Cardiac fibroblast (primary cell): ENCODE measurements at places on chromosomes 1 and 21.
A peak's percentile ranks its signal among the peaks of the same experiment; 100 is the strongest.

GRCh38 chr1:58924821-58925220 lies 141.0 kb upstream of the JUN start:
- no peak for DNase-seq

GRCh38 chr1:231896806-231897205 lies 270.2 kb downstream of the DISC1 start:
- DNase-seq: no peak

DNA sequence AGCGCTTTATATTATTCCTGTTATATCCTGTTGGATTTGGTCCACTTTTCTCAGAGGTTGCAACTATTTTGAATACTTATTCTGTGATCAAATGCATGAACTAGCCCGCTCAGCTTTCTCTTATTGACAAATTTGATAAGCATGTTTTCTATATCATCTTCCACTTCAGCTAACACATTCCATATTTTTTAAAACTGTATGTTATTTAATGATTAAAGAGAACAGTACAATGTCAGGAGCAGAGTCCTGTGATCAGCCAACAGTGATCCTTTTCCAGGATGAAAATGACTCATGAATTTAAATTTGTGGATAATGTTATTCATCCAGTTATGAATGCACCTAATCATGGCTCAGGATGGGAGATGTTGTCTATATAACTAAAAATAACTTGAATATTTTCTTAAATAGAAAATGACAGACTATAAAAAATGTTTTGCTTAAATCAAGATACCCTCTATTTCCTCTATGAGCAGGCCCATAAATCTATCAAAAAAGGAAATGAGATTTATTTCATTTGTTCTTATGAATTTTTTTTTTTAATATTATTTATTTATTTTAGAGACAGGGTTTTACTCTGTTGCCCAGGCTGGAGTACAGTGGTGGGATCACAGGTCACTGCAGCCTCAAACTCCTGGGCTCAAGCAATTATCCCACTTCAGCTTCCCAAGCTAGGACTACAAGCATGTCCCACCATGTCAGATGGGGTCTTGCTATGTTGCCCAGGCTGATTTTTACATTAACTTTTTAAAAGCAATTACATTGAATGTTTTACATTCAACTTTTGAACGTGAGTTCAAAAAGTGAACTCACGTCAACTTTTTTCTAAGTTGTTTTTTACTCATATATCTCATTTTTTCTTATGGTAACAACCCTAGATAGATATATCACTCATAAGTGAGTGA lies 12.5 kb downstream of the BPNT1 start:
- DNase-seq: no peak

DNA sequence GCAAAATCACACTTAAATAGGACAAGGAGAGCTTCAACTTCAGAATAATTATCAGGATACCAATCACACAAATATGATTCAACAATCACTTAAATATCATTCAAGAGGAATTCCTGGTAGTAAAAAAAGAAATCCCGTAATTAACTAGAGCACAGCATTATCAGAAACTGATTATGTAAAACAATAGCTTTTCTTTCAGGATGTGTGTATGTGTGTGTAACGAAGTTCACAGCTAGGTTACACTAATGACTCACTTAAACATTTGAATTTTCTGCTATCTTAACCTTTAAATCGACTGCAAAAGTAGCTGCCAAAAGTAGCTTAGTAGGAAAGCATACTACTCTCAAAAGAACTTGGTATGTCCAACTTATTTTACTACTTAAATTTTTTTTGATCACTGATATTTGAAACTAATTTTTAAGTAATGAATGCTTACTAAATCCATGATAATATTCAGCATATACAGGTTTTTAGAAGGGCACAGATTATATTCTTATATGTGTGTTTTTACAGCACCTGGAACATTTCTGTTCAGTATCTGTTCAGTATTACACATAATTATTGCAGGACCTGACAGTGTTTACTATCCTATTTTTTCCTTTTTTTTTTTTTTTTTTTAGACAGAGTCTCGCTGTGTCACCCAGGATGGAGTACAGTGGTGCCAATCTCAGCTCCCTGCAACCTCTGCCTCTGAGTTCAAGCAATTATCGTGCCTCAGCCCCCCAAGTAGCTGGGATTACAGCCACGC lies 4.2 kb downstream of the RERE start:
- DNase-seq: peak; percentile 33

DNA sequence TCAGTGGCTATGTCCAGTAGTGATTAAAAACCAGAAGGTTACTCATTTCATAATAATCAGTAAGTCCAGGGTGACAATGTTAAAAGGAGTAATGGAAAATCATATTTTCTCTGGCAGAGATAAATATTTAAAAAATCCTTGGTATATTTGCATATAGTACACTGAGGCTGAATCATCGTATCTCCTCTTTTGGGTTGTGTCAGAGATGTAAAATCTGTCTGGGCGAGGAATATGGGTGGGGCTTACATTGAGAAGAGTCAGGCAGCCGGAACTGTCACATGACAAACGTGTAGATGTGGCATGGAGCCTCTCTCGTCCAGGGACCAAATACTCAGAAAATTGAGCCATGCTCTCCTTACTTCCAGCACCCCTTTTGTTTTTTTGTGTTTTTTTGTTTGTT lies 120.9 kb downstream of the FMN2 start:
- peak; percentile 59 for DNase-seq

- DNase-seq: no peak
These were observed 94.8 kb upstream of the DISP3 start for GRCh38 chr1:11384170-11384554.

DNA sequence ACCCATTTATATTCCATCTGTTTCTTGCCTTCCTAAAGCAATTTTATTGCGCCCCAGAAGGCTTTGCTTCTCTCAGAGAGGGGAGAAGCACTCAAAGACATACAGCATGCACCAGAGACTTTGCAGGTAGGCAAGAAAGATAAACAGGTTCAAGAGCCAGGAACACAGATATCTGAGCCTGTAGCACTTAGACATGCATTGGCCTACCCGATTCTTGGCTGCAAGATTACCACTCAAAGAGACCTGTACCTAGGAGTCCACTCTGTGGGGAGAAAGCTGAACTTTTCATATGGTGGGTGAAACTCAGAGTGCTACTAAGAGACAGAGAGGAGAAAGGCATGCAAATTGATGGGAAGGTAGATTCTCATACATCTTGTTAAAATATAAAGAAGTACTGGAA lies 609.4 kb upstream of the PKN2 start:
- no peak for DNase-seq

GRCh38 chr1:210597555-210598134 lies 268.9 kb downstream of the HHAT start:
- DNase-seq: peak; percentile 87

GRCh38 chr1:1206966-1207531 lies 657 bp upstream of the TNFRSF18 start:
- DNase-seq: no peak

GRCh38 chr1:26287033-26287711 lies 7.3 kb downstream of the SH3BGRL3 start:
- DNase-seq: peak; percentile 43

- no peak for DNase-seq
These were observed 27.3 kb upstream of the THEM4 start for GRCh38 chr1:151936653-151937052.
